ENCODE measurements at places on chromosomes 1 and 21. TPM values are rescaled to one million over a fixed set of nuclear protein-coding genes. Genes with fewer than 3 reads are reported as not detected.

- H3K36me3 ChIP-seq: no peaks in the 10 kb centered on the region
- H3K27me3 ChIP-seq: no peaks in the 10 kb centered on the region
- no peaks in the 10 kb centered on the region for H3K4me1 ChIP-seq
- H3K4me3 ChIP-seq: no peak overlapping the region
- no peak for DNase-seq
Measured at GRCh38 chr1:180221462-180221861, 8.6 kb upstream of the LHX4 start.

The FCRL6 gene
- total RNA-seq: 0.54 TPM

DNA sequence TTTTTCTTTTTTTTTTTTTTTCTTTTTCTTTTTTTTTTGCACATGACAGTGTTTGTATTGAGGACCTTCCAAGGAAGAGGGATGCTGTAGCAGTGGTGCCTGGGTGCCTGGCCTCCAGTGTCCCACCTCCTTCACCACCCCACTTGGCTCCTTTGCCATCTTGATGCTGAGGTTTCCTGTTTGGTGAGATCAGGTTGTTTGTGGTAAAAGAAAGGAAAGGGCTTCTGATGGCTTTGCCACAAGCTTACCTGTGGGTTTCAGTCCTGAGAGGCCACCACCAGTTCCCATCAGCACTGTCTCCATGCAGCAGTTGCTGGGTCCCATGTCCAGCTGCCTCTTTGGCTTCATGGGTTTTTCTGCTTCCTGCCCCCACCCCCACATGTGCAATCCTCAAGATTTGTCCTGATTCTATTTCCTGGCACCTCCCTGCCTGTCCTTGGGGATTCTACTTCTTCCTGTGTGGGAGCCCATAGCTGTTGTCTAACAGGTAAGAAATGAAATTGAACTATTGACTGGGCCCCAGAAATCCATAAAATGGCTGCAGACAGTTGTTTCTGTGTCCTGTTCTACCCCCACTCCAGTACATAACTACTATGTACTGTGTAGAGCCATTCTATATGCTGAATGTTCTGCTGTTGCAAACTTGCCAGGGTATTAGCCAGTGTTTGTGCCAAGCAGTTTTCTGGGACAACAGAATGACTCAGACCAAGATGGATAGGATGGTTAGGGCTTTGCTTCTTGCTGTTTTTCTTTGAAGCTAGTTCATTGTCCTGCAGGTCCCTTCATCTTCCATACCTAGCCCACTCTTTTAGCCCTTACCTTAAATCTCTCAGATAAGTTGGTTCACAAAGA lies 4.2 kb upstream of the CCDC28B start:
- peaks cover 58% of the 10 kb centered on the region for H3K36me3 ChIP-seq
- H3K27me3 ChIP-seq: no peaks in the 10 kb centered on the region
- H3K4me1 ChIP-seq: peaks cover 17% of the 10 kb centered on the region
- no peak overlapping the region for H3K27ac ChIP-seq

DNA sequence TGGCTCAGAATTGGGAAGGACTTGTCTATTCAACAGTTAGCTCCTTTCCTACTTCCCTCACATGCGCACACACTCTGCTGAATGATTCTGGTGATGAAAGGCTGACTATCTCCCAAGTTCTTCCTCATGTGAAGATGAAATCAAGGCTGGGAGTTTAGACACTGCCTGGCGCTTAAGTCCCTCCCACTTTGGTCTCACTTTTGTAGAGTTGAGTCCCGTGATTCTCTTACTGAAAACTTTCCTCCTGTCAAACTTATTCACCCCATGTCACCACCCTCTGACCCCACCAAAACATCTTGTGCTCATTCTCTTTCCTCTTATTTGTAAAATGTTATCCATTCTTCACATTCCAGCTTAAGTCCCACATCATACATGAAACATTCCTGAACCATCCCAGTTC lies 8.4 kb upstream of the MRPS6 start:
- H3K27ac ChIP-seq: no peak overlapping the region
- H3K4me3 ChIP-seq: no peak overlapping the region
- H3K4me1 ChIP-seq: no peaks in the 10 kb centered on the region

DNA sequence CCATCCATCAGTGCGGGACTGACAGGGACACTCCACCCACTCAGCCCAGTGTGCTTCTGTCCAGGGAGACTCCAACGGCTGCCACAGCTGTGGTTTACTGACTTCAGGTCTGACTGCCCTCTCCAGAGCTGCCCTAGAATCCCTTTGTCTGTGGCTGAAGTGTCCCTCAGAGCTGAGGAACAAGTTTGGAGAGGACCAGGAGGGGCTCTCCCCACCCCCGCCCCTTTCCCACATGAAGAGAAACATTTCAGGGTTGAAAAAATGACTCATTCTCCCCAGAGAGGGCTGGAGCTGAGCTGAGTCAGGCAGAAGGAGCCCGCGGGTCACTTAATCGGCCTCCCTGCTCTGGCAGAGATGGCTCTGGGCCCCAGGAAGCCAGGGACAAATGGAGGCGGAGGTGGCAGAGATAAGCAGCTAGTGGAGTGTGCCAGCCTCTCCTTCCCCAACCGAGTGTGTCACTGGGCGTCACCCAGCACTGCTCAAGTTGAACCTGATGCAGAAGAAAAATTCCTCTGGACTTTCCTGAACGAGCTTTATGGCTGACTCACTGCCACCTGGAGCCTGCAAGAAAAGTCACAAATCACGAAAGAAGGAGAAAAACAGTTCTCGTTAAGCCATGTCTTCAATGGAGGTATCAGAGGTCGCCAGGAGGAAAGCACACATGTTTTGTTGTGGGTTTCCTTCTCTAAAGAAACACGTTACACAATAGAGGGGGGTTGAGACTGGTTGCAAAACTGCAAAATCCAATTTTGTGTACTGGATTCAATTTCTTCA lies 34.3 kb upstream of the ECE1 start:
- no peaks in the 10 kb centered on the region for H3K27me3 ChIP-seq
- no peaks in the 10 kb centered on the region for H3K36me3 ChIP-seq
- peak overlapping the region; percentile 81 for H3K27ac ChIP-seq
- DNase-seq: peak; percentile 62
- H3K4me3 ChIP-seq: no peak overlapping the region

DNA sequence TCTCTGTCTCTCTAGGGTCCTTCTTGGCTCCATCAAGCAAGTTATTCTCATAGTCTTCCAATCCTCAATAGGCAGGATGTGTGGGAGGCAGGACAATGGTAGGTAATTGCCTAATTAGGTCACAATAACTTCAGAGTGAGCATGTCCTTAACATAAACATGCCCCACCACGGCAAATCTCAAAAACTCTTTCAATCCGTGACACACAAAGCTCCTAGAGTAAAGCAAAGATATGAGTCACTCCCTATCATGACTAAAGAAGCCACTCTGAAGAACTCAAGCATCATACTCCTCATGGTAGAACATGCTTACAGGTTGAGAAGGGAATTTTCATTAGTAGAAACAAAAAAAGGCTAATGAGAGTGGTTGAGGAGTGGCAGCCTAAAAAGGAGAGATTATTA lies 4.9 kb downstream of the HAO2 start:
- H3K4me1 ChIP-seq: no peaks in the 10 kb centered on the region
- no peak for DNase-seq
- H3K27me3 ChIP-seq: no peaks in the 10 kb centered on the region
- no peak overlapping the region for H3K4me3 ChIP-seq

- no peaks in the 10 kb centered on the region for H3K4me1 ChIP-seq
- no peak overlapping the region for H3K27ac ChIP-seq
- H3K27me3 ChIP-seq: no peaks in the 10 kb centered on the region
Measured at GRCh38 chr1:197808880-197809279, 33.6 kb upstream of the DENND1B start.

The SAMSN1 gene
- total RNA-seq: 3.8 TPM

GRCh38 chr1:240232530-240232929 lies 140.8 kb downstream of the FMN2 start:
- no peak overlapping the region for H3K4me3 ChIP-seq
- H3K27me3 ChIP-seq: no peaks in the 10 kb centered on the region
- H3K27ac ChIP-seq: no peak overlapping the region
- no peaks in the 10 kb centered on the region for H3K4me1 ChIP-seq
- no peak for DNase-seq

DNA sequence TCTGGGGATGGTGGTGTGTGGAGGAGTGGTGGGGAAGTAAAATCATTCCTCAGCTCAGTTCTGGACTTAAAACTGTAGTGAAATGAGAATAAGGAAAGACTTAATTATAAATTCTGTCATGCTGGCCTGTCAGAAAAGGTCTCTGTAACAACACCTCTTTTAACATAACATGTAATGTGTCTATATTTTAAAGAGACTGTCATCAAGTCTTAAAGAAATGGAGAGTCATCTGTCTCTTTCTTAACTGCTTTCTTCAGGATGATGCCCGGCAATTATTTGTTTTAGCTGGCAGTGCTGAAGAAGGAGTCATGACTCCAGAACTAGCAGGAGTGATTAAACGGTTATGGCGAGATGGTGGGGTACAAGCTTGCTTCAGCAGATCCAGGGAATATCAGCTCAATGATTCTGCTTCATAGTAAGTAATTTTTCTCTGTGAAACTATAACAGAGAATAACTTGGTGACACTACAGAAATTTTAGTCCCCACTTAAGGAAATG lies 30.6 kb downstream of the GNAI3 start:
- H3K4me3 ChIP-seq: no peak overlapping the region
- no peaks in the 10 kb centered on the region for H3K4me1 ChIP-seq
- H3K27me3 ChIP-seq: no peaks in the 10 kb centered on the region
- no peak overlapping the region for H3K27ac ChIP-seq

GRCh38 chr1:234125714-234126113 lies 221.2 kb downstream of the SLC35F3 start:
- no peak overlapping the region for H3K27ac ChIP-seq
- DNase-seq: no peak
- no peaks in the 10 kb centered on the region for H3K36me3 ChIP-seq
- H3K4me3 ChIP-seq: no peak overlapping the region
- no peaks in the 10 kb centered on the region for H3K4me1 ChIP-seq

- H3K4me3 ChIP-seq: no peak overlapping the region
- H3K36me3 ChIP-seq: no peaks in the 10 kb centered on the region
- H3K4me1 ChIP-seq: no peaks in the 10 kb centered on the region
- H3K27ac ChIP-seq: no peak overlapping the region
- H3K27me3 ChIP-seq: no peaks in the 10 kb centered on the region
Measured at GRCh38 chr21:37686991-37687810, 229.1 kb downstream of the KCNJ6 start.

The SPRR4 gene
- not detected for total RNA-seq

GRCh38 chr1:236502579-236502971 lies 21.2 kb upstream of the LGALS8 start:
- peak overlapping the region; percentile 18 for H3K27ac ChIP-seq
- no peaks in the 10 kb centered on the region for H3K36me3 ChIP-seq
- H3K27me3 ChIP-seq: no peaks in the 10 kb centered on the region

DNA sequence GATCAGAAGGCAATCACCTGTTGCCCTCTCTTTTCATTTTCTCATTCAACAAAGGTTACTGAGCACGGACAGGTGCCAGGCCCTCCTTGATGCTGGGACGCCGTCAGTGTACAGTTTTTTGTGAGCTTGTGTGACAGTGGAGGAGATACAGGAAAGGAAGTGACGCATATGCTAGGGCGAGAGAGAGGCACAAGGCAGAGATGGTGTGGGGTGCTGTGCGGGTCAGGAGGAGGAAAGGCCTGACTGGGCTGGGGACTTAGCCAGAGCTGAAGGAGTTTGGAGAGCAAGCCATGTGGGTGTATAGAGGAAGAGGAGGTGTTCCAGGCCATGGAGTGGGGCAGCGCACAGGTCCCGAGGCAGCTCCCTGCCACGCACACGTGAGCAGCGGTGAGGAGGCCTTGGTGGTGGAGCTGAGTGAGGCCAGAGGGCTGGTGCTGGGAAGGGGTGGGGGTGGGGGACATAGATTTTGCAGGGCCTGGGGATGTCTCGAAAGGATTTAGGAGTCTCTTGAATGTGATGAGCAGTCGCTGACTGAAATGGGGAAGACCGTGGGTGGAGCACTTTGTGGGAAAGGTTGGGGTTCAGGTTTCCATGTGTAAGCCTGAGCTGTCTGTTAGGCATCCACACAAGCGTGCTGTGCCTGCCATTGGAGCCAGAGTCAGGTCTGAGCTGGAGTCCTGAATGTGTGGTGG lies 46.0 kb downstream of the TRAPPC10 start:
- no peaks in the 10 kb centered on the region for H3K27me3 ChIP-seq
- H3K27ac ChIP-seq: no peak overlapping the region
- H3K4me1 ChIP-seq: no peaks in the 10 kb centered on the region
- DNase-seq: no peak
- H3K4me3 ChIP-seq: no peak overlapping the region

The LMOD1 gene
- 2.9 TPM for total RNA-seq

DNA sequence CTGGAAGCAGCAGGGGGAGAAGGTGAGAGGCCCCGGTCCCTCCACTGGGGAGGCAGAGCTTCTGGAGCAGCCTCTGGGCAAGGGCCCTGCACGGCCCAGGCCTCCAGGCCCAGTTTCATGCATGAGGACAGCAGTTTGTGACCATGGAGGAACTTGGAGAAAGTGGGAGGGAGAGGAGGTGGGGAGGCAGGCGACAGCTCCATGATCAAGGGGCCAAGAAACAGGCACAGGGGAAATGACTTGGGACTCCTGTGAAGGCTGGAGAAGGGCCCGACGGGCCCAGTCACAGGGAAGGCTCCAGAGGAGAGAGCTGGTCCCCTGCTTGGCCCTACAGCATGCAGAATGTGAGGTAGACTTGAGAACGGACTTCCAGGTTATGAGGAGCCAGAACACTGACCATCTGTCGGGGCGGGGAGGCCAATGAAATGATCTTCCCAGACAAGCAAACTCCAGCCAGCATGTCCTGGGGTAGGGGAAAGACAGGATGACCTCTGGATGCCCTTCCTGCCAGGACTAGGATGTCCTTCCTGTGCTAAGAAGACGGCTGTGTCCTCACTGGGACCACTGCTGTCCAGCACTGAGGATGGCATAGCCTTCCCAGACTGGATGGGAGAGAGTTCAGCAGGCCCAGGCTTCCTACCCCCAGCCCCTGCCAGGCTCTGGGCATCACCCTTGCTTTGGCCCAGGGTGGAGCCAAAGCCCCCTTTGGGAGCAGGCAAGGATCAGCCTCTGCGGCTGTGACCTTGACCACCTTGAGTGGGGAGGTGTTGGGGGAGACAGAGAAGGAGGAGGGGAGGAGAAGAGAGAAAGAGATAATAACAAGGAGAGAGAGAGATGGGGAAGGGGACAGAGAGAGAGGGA lies 548.2 kb downstream of the PTPRU start:
- no peak for DNase-seq
- H3K27ac ChIP-seq: no peak overlapping the region
- no peaks in the 10 kb centered on the region for H3K36me3 ChIP-seq
- H3K27me3 ChIP-seq: no peaks in the 10 kb centered on the region
- no peak overlapping the region for H3K4me3 ChIP-seq

All from right lobe of liver (tissue), 6 donors.